HT-29 (cell line): ENCODE measurements at places on chromosomes 13 and 19.

DNA sequence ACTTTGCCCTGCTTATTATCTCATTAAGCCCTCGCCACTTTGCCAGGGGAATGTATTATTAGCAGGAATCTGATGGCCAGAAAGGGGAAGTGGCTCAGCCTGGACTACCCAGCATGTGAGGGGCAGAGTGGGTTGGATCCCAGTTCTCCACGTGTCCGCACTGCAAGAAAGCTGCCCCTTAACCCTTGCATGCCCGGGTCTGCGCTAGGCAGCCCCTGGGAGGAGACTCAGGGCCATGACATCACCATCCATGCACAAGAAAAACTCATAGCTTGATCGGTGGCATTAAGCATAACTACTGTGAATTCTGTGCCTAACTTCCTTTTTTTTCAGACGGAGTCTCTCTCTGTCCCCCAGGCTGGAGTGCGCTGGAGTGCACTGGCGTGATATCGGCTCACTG lies 8.9 kb downstream of the CACNG8 start:
- no peak for DNase-seq

- DNase-seq: peak; percentile 87
These were observed 5.6 kb downstream of the BCL3 start for GRCh38 chr19:44753932-44754749.

GRCh38 chr13:98658131-98658530 lies 81.2 kb upstream of the STK24 start:
- DNase-seq: no peak

DNA sequence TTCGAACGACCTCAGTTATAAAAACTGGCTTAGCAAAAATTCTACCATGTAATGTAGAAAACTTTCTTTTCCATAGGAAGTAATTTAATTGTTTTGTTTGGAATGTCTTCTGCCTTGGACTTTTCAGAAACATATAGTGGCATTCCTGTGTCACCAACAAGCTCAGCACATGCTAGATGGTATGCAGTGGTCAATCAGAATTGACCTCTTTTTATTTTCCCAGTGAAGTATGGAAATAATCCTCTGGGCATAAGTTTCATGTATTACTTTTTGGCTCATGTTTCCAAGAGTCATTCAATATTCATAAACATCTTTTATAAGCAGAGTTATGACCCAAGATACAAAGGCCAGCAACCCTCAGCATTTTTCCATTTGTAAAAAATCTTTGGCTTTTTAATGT lies 33.6 kb downstream of the NALCN start:
- DNase-seq: no peak

- DNase-seq: no peak
These were observed 3.9 kb downstream of the LPAR2 start for GRCh38 chr19:19624032-19624570.

GRCh38 chr13:73336773-73337172 lies 278.0 kb downstream of the KLF5 start:
- DNase-seq: peak; percentile 41

DNA sequence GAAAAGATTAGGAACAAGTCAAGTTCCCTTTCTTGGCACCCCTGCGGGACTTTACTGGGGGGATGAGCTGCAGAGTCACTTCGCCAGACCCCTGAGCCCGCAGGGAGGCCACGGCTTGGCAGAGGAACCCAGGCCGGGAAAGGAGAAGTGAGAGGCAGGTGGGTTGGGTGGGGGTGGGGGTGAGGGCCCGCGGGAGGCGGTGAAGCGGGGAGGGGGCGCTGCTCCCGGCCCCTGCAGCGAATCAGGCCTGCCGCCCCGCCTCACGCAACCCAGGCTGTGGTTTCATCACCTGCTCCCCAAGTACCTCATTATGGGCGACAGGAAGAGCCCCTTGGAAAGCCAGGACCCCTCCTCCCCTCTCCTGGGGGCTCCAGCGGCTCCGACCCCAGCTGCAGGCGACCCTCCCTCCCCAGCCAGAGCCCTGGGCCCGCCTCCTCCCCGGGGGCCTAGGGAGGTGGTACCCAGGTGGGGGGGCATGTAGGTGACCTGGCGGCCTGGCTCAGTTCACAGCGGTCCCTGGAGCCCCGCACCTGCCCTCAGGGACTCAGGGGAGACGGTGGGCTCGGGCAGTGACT lies 9.5 kb downstream of the MEF2B start:
- DNase-seq: no peak

GRCh38 chr13:33743438-33744368 lies 74.2 kb upstream of the RFC3 start:
- DNase-seq: no peak

DNA sequence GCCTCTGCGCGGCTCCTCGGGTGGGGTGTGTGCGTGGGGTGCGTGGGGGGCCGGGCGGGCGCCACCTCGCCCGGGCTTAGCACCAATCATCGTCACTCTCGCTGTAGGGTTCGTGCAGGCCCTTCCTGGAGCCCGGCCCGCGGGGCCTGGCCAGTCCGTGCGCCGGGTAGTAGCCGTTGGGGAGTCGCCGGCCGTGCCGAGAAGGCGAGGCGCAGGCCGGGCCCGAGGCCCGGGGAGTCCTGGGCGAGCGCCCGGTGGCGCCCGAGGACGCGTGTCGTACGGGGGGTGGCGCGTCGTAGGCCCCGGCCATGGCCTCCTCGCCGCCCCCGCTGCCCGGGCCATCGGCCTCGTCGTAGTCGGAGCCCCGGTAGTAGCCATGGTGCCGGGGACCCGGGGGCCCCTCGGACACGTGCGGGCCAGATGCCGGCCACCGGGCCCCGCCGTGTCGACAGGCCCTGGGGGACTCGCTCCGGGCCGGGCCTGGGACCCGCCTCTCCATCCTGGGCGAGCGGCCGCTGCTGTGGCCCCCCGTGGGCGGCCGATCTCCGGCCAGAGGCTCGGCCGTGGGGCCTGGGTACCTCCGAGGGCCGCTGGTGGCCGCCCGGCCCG lies 57.1 kb downstream of the IER2 start:
- no peak for DNase-seq

DNA sequence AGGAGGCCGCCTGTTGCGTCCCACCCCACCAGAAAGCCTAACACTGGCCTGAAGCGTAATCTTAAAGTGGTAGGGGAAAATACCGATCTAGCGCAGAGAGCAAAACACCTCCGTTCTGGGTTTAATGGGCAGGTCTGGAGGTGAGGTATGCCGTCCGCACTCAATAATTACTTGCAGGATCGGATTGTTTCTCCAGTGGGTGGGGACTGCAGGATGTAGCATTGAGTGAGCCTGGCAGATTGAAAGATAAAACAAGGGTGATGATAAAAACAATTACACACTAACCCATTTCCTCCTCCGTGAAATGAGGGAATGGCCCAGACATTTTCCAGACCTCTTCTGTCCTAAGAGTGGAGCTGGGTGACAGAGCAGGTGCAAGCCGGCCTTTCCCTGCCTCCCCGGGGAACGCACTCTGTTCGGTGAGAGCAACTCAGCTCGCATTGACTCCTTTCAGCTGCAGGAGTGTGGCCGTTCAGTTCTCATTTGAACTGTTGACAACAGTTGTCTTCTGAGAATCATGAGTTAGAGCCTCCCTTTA lies 110.2 kb upstream of the DOCK9 start:
- peak; percentile 85 for DNase-seq

GRCh38 chr19:50975766-50976165 lies 6.4 kb upstream of the KLK6 start:
- peak; percentile 99 for DNase-seq

DNA sequence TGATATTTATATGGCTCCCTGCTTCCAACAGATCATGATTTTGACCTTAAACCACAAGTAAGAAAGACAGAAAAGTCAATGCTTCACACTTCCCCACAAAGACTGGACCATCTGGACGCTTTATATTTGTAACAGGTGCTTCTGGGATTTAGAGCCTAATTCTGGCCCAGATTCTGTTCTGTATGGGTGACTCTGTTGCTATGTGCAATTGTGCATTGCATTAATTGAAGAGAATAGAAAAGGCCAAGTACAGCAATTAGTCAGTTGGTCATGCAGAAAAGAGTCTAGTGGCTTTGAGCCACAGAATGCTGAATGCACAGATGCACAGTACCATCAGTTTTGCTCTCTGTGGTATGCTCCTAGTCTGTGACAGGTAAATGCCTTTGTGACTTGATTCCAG lies 657.4 kb upstream of the ATXN8OS start:
- no peak for DNase-seq

GRCh38 chr19:48617146-48617937 lies 1.6 kb downstream of the RPL18 start:
- DNase-seq: peak; percentile 64

DNA sequence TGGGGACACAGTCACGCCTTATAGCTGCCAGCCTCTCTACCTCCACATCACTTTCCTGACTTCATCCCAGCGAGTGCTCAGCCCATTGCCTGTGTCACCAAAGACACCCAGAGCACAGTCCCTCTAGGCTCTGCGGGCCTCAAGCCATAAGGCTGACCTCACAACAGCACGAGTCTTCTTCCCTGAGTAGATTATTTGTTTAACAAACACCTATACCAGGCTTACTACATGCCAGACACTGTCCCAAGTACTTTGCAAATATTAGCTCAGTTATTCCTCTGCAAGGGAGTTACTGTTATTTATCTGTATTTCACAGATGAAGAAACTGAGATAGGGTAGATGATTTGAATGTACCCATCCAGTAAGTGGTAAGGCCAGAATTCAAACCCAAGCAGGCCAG lies 504.3 kb downstream of the COG6 start:
- no peak for DNase-seq

GRCh38 chr19:17794731-17795494 lies at the start of gene B3GNT3:
B3GNT3 (plus strand) TSS chr19:17795138; CDS start chr19:17807808, 12,670 bp downstream.
- DNase-seq: peak; percentile 86

GRCh38 chr19:41545547-41545946 lies 30.4 kb upstream of the CEACAM21 start:
- DNase-seq: no peak

GRCh38 chr13:20939662-20940061 lies 37.1 kb upstream of the XPO4 start:
- DNase-seq: no peak

- no peak for DNase-seq
These were observed 28.7 kb upstream of the MEDAG start for GRCh38 chr13:30877335-30877734.
